ENCODE measurements at places on chromosomes 1 and 21.

DNA sequence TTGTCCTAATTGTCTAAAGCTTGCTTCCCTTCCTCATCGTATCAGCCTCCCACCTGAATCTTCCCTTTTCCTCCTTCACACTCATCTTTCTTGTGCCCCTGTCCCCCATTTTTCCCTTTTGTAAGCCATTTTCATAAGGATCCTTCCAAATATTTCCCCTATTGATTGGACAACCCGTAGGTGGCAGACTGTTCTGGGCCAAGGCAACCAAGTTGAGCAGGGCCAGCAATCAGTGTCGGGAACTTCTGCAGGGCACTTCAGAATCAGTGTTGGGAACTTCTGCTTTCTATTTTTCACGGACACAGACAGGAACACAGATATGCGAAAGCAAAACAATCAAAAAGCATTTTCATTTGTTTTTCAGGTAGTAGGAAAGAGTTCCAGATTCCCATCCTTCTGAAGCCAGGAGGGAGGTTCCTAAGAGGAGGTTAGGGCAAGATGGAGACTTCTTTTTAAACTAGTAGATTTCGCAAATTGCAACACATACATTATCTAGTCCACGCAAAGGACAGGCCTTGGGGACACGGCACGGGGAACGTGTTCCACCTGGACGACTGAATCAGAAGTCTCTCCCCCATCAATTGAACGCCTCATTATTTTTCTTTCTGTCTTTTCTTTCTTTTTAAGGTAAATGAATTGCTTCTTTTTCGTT is 691 bp upstream of the MPZL1 start:
- no peak for DNase-seq
- H3K27ac ChIP-seq, result peak overlapping the region; percentile 57
- peak overlapping the region; percentile 95 for H3K4me3 ChIP-seq
- peaks cover 72% of the 10 kb centered on the region for H3K4me1 ChIP-seq

- H3K4me3 ChIP-seq, result no peak overlapping the region
- no peaks in the 10 kb centered on the region for H3K27me3 ChIP-seq
- no peaks in the 10 kb centered on the region for H3K36me3 ChIP-seq
- no peaks in the 10 kb centered on the region for H3K4me1 ChIP-seq
- no peak overlapping the region for H3K27ac ChIP-seq
Measured at GRCh38 chr1:2090216-2090890, 40.1 kb downstream of the PRKCZ start.

- no peak overlapping the region for H3K27ac ChIP-seq
- no peak for DNase-seq
- no peaks in the 10 kb centered on the region for H3K27me3 ChIP-seq
- H3K4me1 ChIP-seq, result no peaks in the 10 kb centered on the region
- H3K36me3 ChIP-seq, result no peaks in the 10 kb centered on the region
- H3K4me3 ChIP-seq, result no peak overlapping the region
Measured at GRCh38 chr1:24762133-24762676, 17.0 kb downstream of the CLIC4 start.

- DNase-seq, result no peak
- peaks cover 4% of the 10 kb centered on the region for H3K27me3 ChIP-seq
- no peaks in the 10 kb centered on the region for H3K4me1 ChIP-seq
- no peaks in the 10 kb centered on the region for H3K36me3 ChIP-seq
Measured at GRCh38 chr1:186139115-186139514, 235.9 kb downstream of the TPR start.

DNA sequence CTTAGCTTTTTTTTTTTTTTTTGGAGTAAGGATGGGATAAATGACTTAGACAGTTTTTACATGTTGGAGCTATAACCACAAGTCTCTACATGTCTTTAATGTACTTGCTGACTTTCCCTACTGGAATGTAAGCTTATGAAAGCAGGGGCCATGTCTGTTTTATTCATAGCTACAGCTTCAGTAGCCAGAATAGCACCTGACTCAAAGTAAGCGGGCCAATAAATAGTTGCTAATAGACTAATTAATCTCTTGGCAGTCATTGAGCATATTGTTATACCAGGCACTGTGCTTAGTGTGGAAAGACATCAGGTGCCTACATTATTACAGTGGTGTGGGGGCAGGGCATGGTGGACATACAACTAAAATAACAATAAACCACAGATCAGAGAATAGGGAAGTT is 84.4 kb upstream of the HOOK1 start:
- no peak overlapping the region for H3K27ac ChIP-seq
- H3K4me1 ChIP-seq, result peaks cover 27% of the 10 kb centered on the region
- no peak overlapping the region for H3K4me3 ChIP-seq
- H3K27me3 ChIP-seq, result no peaks in the 10 kb centered on the region

DNA sequence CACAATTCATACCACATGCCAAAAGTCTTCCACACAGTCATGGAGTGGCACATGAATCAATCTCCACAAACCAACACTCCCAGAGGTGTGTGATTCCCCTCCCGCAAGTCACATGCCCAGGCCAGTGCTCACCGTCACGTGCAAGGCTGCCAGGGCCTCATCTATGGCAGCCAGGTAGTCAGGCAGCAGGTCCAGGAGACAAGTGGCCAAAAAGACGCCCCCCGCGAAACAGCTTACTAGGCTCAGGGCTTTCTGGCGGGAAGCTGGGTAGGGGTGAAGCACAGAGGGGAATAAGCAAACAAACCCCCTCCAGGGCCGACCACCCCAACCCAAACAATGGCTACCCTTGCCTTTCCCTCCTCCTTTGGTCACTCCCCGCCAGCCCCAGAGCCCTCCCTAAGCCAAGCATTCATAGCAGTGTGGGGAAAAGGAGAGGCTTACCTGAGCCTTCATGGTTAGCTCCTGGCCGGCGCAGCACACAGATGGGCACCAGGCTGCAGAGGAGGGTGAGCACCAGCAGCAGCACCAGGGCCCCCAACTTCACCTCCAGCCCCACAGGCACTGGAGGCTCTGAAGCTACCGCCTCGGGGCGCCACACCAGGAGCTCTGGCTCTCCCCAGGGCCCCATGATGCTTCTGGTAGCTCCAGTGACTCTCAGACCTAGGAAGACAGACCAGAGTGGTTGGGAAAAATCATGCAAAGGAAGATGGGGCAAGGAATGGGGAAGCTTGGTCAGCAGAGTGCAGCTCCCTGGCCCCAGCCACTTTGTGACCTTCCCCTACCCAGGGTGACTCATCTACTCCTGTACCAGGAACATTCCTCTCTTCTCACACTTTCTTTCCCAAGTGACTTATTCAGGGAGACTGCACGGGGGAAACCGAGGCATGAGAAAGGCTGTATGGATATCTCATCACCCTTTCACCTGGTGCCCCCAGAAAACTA is 978 bp downstream of the SLC39A1 start:
- H3K4me1 ChIP-seq, result peaks cover 60% of the 10 kb centered on the region
- peak overlapping the region; percentile 85 for H3K27ac ChIP-seq
- peak overlapping the region; percentile 85 for H3K4me3 ChIP-seq
- DNase-seq, result no peak
- peaks cover 21% of the 10 kb centered on the region for H3K36me3 ChIP-seq

DNA sequence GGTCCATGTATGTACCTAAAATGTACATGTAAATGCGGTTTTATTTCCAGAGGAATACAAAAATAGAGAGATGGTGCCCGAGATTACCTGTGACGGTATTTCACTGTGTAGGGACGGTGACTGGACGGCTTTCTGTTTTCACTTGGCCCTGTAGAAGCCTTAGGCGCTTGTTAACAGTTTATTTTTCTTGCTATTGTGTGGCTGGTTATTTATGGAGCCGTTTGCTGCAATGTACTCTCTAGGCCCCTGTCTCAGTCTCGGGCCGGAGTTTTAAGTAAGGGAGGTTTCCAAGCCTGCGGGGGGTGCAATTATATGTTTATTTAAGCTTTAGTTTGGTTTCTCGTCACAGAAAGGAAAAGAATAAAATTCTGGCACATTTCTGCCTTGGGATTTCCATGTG is 413 bp downstream of the EFCAB7 start:
- H3K4me3 ChIP-seq, result peak overlapping the region; percentile 99
- DNase-seq, result no peak
- peaks cover 8% of the 10 kb centered on the region for H3K36me3 ChIP-seq
- H3K27ac ChIP-seq, result peak overlapping the region; percentile 94

DNA sequence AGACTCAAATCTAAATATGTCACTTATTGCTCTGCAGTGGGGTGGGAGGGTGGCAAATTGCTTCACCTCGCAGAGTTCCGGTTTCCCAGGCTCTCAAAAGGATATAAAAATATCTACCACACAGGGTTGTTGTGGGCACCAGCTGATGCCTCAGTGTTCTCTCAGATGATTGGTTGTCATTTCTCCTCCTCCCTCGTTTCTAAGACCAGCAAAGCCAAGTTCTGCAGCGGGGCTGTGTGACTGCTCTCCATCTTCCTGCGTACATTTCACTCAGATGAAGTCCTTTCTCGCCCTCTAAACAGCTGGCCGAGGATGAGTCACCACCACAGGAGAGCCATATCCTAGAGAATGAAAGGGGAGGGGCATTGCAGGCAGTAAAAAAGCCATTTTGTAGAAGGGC is 35.0 kb upstream of the VWA5B1 start:
- no peak for DNase-seq
- H3K27me3 ChIP-seq, result peaks cover 6% of the 10 kb centered on the region
- H3K27ac ChIP-seq, result no peak overlapping the region
- H3K4me3 ChIP-seq, result no peak overlapping the region
- no peaks in the 10 kb centered on the region for H3K36me3 ChIP-seq

DNA sequence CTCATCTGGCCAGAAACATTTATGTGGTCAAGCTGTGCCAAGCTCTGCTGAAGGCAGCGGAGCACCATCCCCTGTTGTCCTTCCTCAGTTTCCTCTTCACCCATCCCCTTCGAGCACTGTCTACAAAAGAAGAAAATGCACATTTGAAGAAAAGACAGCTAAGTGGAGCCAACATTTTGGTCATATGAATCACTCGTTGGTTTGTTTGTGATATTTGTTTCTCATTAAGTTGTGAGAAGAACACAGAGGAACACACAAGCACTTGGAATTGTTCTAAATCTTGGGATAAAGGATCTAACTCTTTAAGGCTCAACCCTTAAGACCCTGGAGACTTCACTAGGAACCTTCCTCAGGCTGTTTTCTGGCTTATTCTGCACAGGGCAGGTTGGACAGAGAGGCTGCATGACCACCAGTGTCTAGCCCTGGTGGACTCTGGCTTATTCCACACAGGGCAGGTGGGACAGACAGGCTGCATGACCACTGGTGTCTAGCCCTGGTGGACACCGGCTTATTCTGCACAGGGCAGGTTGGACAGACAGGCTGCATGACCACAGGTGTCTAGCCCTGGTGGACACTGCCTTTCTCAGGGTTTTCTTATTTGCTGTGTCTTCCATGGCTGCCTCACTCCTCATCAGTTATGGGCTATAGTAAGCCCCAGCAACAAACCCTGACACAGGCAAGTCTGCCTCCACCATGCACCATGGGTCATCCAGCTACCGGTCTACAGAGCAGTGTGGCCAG is 35.3 kb upstream of the COL6A2 start:
- no peak overlapping the region for H3K4me3 ChIP-seq
- H3K36me3 ChIP-seq, result no peaks in the 10 kb centered on the region
- H3K4me1 ChIP-seq, result peaks cover 22% of the 10 kb centered on the region

DNA sequence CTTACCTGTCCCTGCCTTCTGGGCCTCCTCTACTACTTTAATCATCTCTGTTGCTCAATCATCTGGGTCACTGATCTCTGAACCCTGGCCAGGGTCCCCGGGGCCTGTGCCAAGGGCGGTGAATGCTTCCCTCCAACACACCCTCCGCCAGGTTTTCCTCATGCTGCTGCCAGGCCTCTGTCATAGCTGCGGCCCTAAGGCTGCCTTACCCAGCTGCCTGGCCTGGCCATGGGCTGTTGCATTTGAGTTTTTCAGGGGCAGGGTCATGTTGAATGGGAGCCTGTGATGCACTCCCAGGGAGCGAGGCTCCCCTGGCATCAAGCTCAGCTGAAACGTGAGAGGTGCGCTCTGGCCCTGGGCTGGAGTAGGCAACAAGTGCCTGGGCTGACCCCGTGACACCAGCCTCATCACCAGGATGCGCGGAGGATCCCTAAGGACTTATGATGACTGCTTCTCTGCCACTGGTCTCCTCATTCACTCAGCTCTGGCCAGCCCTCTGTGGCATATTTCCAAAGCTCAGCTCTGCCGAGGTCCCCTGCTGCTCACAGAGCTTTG is 7.6 kb downstream of the EDN2 start:
- H3K27me3 ChIP-seq, result peaks cover 10% of the 10 kb centered on the region
- H3K36me3 ChIP-seq, result no peaks in the 10 kb centered on the region
- no peak overlapping the region for H3K4me3 ChIP-seq
- H3K4me1 ChIP-seq, result no peaks in the 10 kb centered on the region

DNA sequence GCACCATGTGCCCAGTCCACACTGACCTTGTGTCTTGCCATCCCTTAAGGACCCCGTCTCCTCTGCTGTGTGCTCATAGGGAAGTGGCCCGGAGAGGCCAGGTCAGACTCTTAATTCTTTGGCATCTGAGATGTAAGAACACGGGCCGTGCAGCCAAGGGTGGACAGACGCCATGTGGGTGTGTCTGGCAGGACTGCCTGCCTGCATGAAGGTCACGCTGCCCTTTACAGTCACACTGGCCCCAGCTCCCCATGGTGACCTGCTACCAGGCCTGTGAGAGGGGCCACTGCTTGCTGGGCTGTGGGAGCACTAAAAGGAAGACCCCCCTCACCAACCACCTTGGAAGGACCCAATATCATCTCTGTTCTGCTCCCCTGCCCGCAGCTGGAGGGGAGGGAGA is 17.7 kb downstream of the DHRS3 start:
- no peak overlapping the region for H3K27ac ChIP-seq
- H3K4me1 ChIP-seq, result peaks cover 34% of the 10 kb centered on the region

DNA sequence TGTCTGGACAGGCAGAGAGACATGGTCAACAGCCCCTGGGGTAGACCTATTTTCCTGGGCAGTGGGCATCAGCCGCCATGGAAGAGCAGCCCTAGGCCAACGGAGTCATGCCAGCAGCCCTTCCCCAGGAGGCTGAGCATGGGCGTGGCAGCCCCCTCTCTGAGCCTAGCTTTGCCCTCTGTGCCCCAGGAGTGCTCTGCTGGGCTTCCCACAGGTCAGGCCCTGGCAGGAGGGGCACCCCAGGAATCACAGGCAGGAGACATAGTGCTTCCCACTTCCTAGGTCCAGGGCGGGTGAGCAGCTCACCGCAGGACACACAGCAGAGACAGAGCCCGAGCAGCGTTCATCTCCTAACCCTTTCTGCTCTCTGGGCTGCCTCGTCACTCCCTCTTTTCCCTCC is 132.8 kb downstream of the GLIS1 start:
- no peak overlapping the region for H3K4me3 ChIP-seq
- peaks cover 2% of the 10 kb centered on the region for H3K36me3 ChIP-seq
- DNase-seq, result no peak
- H3K27me3 ChIP-seq, result peaks cover 12% of the 10 kb centered on the region
- H3K4me1 ChIP-seq, result no peaks in the 10 kb centered on the region

DNA sequence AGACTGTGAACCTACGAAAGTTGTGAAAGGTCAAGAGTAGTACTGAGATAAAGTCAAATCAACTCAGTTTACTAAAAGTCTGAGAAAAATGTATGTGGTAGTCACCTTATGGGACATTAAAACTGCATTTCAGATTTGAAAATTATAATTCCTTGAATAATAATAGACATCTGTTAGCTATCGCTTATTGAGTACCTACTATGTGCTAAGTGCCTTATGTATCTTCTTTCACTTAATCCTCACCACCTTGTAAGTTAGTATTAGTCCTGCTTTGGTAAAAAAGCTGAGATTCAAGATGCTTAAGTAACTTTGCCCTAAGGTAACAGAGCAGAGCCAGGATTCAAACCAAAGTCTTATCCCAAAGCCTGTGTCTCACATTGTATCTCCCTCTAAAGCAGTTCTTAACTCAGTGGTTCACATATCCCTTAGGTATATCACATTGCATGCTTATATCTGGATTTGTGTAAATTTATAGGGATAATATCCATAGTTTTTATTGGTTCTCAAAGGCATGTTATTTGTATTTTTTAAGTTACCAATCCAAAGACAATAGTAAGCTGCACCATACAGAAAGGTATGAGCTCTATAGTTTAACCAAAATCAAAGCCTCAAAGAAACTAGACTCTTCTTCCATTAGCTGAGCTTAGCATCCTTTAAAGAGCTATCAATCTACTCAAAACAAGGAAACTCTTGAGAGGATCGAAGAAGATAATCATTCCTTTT is 865 bp downstream of the PIGC start:
- H3K4me3 ChIP-seq, result peak overlapping the region; percentile 94
- peaks cover 33% of the 10 kb centered on the region for H3K4me1 ChIP-seq
- H3K36me3 ChIP-seq, result peaks cover 28% of the 10 kb centered on the region
- no peak for DNase-seq
- peak overlapping the region; percentile 86 for H3K27ac ChIP-seq
